ENCODE measurements at places on chromosomes 1 and 21. TPM values are rescaled to one million over a fixed set of nuclear protein-coding genes. Genes with fewer than 3 reads are reported as not detected.

GRCh38 chr1:235679644-235680043 is 30.1 kb upstream of the GNG4 start:
- H3K27me3 ChIP-seq: no peaks in the 10 kb centered on the region
- no peak overlapping the region for H3K27ac ChIP-seq
- H3K4me3 ChIP-seq: no peak overlapping the region
- no peak for DNase-seq
- peaks cover 32% of the 10 kb centered on the region for H3K36me3 ChIP-seq

- no peaks in the 10 kb centered on the region for H3K27me3 ChIP-seq
- no peak overlapping the region for H3K4me3 ChIP-seq
- peaks cover 18% of the 10 kb centered on the region for H3K4me1 ChIP-seq
- H3K27ac ChIP-seq: no peak overlapping the region
Measured at GRCh38 chr1:150777544-150777943, 12.0 kb upstream of the CTSS start.

DNA sequence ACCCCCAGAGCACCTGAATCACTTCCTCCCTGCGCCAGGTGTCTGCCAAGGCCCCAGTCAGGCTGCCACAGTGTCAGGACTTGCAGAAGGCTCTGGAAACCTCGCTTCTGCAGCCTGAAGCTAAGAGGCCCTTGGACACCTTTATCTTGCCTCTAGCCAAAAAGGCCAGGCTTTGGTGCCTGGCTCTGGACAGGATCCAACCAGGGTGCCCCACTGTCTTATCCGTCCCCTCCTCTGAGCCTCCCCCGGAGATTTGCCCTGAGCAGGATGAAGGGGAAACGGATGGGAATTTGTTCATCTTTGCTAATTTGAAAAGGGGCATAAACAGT is 12.8 kb upstream of the CLSTN1 start:
- no peak overlapping the region for H3K27ac ChIP-seq
- peaks cover 8% of the 10 kb centered on the region for H3K27me3 ChIP-seq
- no peak overlapping the region for H3K4me3 ChIP-seq
- H3K4me1 ChIP-seq: no peaks in the 10 kb centered on the region
- no peaks in the 10 kb centered on the region for H3K36me3 ChIP-seq
- DNase-seq: no peak

DNA sequence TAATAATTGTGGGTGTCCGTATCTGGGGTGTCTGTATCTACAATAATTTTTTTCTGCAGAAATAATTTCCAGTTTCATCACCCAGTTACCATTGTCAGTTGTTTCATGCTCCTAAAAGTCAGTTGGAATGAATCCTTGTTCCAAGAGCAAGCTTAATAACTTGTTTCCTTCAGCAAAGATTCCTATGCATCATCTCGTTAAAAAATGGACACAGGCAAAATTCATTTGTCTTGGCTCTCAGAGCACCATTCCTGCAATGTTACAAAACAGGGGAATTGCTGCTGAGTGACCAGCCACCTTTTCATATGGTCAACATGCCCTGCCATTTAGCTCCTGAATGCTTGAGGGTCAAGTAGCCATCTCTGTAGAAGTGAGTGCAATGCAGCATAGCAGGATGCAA is 393.4 kb downstream of the KCNT2 start:
- H3K36me3 ChIP-seq: no peaks in the 10 kb centered on the region
- H3K4me3 ChIP-seq: no peak overlapping the region
- H3K4me1 ChIP-seq: no peaks in the 10 kb centered on the region

- H3K36me3 ChIP-seq: no peaks in the 10 kb centered on the region
- no peak for DNase-seq
- no peak overlapping the region for H3K4me3 ChIP-seq
- no peaks in the 10 kb centered on the region for H3K4me1 ChIP-seq
- H3K27ac ChIP-seq: no peak overlapping the region
- no peaks in the 10 kb centered on the region for H3K27me3 ChIP-seq
Measured at GRCh38 chr1:237444120-237444790, 402.3 kb downstream of the RYR2 start.

- H3K27me3 ChIP-seq: no peaks in the 10 kb centered on the region
- H3K36me3 ChIP-seq: peaks cover 73% of the 10 kb centered on the region
- no peak overlapping the region for H3K27ac ChIP-seq
- peaks cover 4% of the 10 kb centered on the region for H3K4me1 ChIP-seq
- no peak for DNase-seq
Measured at GRCh38 chr21:33961061-33961460, 45.5 kb upstream of the ATP5PO start.

GRCh38 chr1:150555198-150555970 is 6.2 kb downstream of the ADAMTSL4 start:
- H3K36me3 ChIP-seq: no peaks in the 10 kb centered on the region
- H3K27ac ChIP-seq: no peak overlapping the region
- H3K4me1 ChIP-seq: peaks cover 34% of the 10 kb centered on the region

Gene SPRR1A
- total RNA-seq: not detected

Gene TLCD4
- total RNA-seq: not detected

Gene PLPPR4
- total RNA-seq: not detected

Gene LCE2B
- total RNA-seq: not detected

Gene OPRD1
- not detected for total RNA-seq
